ENCODE measurements at places on chromosomes 2 and 18.

- DNase-seq, result no peak
These were observed 41.0 kb downstream of the CROCC2 start for GRCh38 chr2:240947176-240947575.

- DNase-seq, result no peak
These were observed 66.1 kb downstream of the LRRFIP1 start for GRCh38 chr2:237693291-237693994.

DNA sequence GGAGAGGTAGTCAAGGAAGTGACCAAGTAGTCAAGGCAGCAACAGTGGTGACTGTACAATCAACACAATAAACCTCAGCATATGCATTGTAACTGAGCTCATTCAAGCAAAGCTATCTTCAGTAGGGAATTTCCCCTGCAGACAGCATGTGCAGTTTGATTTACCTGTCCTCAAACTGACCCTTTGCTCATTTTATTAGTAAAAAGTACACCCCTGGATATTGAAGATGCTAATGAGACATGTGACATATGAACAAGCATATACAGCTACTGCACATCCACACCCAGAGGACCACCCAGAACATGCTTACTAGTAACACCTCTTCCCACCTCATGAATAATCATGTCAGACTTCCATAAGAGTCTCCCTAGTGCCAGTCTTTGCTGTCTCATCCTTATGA lies 15.4 kb downstream of the C2orf81 start:
- no peak for DNase-seq

DNA sequence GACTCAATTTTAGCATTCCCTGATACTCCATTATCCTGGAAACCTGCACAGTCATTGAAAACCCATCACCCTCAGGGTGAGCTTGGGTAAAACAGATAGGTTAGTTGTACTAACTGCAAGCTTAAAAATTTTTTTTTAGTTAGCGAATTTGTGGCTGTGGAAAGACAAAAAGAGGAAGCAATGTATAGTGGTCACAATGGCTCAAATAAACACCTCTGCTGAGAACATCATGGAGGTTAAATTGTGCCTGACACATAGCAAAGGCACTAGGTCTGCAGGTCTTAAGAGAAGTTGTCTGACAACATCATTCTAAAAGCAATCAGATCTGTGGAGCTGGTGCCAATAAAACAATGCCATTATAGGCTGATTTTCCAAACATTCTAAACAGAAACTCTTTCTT lies 84.4 kb upstream of the CAVIN2 start:
- no peak for DNase-seq

- DNase-seq, result no peak
These were observed 22.3 kb upstream of the GPC1 start for GRCh38 chr2:240412975-240413812.

- no peak for DNase-seq
These were observed 161.9 kb upstream of the SIX2 start for GRCh38 chr2:45171136-45171501.

DNA sequence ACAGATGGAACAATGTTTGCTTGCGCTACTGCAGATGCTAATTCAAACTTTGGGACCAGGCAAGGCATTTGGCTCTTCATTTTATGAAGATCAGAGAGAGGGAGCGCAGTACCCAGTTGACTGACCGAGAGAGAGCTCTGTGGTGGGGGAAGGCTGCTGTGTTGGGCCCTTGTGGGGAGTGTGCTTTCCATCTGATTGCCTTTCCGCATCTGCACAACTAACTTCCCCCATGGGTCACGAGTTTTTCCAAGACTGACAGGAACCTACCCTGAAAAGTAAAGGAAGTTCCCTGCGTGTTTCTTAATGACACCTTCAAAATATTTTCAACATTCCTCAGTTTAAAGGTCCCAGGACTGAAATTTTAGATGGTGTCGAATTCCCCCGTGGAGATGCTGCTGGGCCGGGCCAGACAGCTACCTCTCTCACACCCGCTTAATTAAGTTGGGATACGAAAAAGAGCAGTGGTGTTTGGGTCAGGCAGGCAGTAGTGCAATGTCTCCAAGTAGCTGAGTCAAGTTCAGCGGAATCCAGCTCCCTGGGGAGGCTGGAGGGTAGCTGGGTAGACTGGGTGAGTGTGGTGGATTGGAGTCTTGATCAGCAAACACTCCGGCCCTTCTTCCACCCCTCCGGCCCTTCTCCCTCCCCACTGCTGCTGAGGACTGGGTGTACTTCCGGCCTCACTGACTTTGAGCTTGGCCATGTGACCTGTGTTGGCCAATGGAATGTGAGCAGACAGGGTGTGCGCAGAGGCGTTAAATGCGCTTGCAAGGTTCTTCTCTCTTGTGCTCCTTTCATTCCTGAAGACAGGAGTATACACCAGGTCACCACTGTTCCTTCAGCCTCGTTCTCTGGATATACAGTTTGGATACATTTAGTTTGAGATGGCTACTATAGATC lies 2.3 kb upstream of the ARHGAP25 start:
- DNase-seq, result no peak

- no peak for DNase-seq
These were observed 358.2 kb downstream of the RBM43 start for GRCh38 chr2:150903461-150903860.

DNA sequence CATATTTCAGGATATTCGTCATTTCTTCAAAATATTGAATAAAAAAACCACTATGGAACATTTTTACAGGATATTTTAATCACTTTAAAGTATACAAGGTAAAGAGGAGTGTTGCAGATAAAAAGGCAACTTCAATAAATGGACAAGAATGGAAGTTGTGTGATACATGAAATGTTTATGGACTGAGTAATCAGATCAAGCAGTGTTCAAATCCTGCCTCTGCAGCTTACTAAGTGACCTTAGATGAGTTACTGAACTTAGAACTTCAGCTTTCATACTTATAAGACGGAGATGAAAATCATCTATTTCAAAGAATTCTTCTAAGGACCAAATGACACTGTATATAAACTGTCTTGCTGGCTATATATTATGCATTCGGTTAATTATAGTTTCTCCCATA lies 87.2 kb downstream of the LNPK start:
- no peak for DNase-seq

DNA sequence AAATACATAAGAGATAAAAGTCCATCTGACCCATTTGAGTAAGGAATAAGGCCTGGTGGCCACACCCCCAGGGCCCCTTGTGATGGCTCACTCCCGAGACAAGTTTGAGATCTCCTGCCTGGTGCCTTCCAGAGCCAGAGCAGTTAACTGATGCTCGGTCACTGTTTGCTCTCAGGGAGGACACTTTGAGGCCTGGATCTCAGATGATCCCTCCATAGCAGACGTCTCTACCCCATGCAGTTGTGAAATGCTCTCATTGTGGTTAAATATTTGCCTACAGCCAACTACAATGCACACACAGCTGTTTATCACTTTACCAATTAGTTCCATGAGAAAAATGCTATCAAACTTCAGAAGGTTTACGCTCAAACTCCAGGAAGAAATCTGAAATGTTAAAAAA lies 12.3 kb downstream of the GYPC start:
- no peak for DNase-seq

GRCh38 chr18:25516747-25517498 lies 165.0 kb upstream of the ZNF521 start:
- DNase-seq, result no peak

GRCh38 chr2:152219077-152219828 lies 43.7 kb upstream of the STAM2 start:
- no peak for DNase-seq

- DNase-seq, result no peak
These were observed 117.5 kb upstream of the SNTG2 start for GRCh38 chr2:833180-833579.

- DNase-seq, result no peak
These were observed 252.4 kb upstream of the SLC39A10 start for GRCh38 chr2:195404651-195405050.

- no peak for DNase-seq
These were observed 37.9 kb downstream of the MTERF4 start for GRCh38 chr2:241064008-241064801.

GRCh38 chr2:44118257-44118656 lies 50.4 kb upstream of the PPM1B start:
- no peak for DNase-seq

DNA sequence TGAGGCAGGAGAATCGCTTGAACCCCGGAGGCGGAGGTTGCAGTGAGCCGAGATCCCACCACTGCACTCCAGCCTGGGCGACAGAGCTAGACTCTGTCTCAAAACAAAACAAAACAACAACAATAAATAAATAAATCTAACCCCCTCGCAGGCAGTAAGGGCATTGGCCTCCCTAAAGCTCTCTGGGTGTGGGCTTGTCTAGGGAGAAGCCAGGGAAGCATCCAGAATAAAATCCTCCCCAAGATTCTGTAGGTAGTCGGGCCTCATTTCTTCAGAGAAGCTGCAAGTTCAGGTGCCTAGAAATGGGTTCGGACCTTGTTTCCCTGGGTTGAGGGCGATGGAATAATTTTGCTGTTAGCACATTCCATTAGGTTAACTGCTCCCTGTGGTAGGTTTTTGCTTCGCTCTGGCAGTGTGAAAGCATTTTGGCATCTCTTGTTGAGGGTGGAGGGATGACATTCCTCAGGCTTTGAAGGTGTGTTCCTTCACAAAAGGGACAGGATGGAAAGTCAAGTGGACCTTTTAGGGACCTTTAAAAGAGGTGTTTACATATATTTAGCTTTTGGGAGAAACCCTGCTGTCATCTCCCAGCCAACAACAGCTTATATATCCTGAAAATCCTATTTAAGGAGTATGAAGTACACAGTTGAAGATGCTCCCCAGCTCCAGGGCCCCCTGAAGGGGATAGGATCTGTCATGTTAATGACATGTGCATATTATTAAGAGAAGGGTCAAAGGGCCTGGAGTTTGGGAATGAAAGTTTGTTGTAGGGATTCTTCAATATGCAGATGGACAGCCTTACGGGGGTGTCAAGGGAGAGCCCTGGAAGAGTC lies 17.7 kb downstream of the MYCN start:
- no peak for DNase-seq

DNA sequence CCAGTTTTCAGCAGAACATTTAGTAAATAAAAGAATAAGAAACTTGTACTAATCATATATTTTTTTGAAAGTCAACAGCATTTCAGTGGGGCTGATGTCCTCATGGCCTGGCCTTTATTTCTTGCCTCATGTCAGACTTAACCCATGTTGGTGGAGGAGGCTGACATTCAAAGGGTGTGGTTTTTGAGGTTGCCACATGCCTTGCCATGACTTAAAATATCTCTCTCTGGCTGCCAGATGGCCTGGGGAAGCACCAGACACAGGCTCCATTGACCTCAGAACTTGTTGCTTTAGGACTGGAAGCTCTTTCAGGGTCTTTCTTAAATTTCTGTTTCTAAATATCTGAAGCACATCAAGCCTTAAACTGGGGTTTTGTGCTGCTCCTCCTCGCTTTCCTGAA lies 32.5 kb upstream of the CD28 start:
- DNase-seq, result no peak

GRCh38 chr2:207256476-207257207 lies 90.9 kb upstream of the KLF7 start:
- no peak for DNase-seq

DNA sequence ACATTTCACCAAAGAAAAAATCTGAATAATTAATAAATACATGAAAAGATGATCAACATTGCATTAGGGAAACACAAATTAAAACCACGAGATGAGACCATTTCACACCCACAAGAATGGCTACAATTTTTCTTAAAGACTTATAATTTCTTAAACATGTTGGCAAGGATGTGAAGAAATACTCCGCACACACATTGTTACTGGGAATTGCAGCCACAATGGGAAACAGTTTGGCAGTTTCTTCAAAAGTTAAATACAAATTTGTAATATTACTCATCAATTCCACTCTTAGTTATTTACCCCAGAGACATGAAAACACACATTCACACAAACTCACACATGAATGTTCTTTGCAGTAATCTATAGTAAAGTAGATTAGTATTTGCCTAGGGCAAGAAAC lies 363.3 kb upstream of the SMIM21 start:
- no peak for DNase-seq

- DNase-seq, result no peak
These were observed at the start of gene FHOD3 for GRCh38 chr18:36297417-36298125. FHOD3 (plus strand) TSS chr18:36297713; CDS start chr18:36297836, 123 bp downstream.

DNA sequence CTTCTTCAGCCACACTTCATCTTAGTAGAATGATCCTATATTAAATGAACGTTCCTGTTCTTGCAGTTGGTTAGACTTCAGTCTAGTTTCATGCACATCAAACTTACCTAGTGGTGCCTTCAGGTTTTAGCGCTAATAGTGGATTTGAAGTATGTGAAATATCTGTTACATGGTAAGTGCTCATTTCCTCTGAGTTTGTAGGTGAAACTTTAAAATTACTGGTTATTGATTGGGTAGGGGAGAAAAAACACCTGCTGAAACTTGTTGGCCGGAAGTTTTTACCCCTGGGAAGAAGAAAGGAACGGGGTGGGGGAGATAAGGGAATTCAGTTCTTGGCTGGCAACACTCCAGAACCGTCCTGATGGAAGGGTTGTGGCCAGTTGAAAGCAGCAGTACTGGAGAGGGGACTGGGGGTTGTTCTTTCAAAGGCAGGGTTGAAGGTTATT lies 112.8 kb downstream of the SPTBN1 start:
- no peak for DNase-seq

DNA sequence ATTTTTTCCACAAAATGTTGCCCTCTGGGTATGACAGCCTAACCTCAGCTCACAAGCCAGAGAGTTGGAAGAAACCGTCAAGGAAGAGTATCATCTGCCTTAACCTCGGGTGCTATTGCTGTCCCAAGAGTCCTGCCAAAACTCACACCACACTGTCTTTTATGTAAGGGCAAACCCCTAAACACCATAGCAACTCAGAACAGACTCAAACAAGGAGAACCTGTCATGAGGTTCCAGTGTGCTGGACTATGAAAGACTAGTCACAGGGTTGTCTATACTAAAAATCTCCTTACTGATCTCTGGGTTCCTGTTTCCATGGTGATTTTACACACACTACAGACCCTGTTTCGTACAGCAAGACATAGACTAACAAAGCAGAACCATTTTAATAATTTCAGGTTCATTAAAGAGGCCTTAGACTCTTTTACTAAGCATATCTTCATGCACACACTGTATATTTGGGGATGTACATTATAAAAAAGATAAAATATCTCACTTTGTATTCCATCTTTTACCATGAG lies 159.8 kb downstream of the PKP4 start:
- DNase-seq, result no peak

GRCh38 chr2:82062463-82062862 lies 1757.9 kb upstream of the LRRTM1 start:
- no peak for DNase-seq

GRCh38 chr2:25614711-25615110 lies 58.7 kb downstream of the DTNB start:
- DNase-seq, result no peak

GRCh38 chr18:23528580-23529472 lies 25.5 kb downstream of the RMC1 start:
- no peak for DNase-seq

- DNase-seq, result no peak
These were observed 65.7 kb upstream of the CNGA3 start for GRCh38 chr2:98280376-98281102.

DNA sequence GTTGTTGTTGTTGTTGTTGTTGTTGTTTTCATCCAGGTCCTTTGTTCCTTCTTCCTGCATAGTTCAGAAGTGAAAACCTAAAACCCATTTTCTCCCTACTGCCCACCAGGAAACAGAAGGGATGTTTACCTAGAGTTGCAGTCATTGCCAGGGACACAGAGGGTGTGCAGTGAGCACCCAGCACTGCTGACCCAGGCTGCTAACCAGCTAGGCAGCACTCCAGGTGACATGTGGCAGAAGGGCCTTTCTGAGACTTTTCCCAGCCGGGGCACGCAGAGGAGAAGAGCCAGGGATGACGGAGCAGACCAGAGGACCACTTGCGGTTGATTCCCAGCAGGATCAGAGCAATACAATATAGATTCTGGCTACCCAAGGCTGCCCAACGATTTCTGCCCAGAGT lies 286.3 kb downstream of the BCL11A start:
- no peak for DNase-seq

GRCh38 chr2:70526126-70526525 lies 27.5 kb downstream of the TGFA start:
- DNase-seq, result no peak
